ENCODE measurements at places on chromosomes 13 and 19. TPM values are rescaled to one million over a fixed set of nuclear protein-coding genes. Genes with fewer than 3 reads are reported as not detected.

DNA sequence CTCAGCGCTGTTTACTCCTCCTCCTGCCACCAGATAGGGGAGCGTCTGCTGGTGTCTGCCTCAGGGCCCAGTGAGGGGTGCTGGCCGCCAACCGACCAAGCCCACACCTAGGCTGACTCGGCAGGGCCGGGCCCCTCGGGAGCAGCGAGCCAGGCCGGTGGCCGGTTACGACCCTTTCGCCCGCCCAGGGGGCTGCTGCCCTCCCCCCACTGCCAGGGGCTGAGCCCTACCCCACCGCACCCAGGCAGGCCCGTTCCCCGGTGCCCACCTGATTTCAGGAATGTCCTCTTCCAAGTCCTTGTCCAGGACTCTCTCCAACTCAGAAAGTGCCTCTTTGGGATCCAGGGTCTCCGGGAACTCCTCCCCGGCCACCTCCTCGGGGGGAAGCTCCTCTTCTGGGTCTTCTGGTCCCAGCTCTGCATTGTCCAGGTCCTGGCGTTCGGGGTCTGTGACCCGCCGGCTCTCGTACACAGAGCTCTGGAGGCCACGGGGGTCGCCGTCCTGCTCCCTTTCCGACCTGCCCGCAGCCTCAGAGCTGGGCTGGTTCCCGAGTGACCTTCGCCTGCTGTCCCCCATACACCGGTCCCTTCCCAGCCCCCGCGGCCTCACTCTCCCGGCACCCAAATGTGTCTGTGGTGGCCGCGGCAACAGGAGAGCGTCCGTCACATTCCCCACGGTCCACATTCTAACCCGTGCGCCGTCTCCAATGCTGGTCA lies 31.0 kb upstream of the MIER2 start:
- no peaks in the 10 kb centered on the region for H3K4me1 ChIP-seq
- no peak overlapping the region for H3K4me3 ChIP-seq
- peak overlapping the region; percentile 66 for H3K27ac ChIP-seq
- no peak for DNase-seq
- no peaks in the 10 kb centered on the region for H3K36me3 ChIP-seq

DNA sequence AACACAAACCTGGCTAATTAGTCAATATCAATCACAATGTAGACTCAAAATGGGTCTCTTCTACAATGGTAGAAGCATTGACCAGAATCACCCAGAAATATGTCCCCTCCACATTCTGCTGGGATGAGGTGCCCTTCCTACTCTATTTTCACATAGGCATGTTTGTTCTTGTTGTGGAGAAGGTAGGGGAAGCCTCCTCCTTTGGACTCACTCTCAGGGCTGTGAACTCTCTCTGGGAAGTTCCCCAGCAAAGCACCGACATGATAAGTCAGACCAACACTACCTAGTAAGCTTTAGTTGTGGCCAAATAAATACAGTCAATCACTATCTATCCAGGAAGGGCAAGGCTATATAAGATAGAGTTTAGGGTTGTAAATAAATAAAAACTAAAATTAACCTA lies 194.5 kb upstream of the UBL3 start:
- H3K36me3 ChIP-seq, result no peaks in the 10 kb centered on the region
- no peak overlapping the region for H3K27ac ChIP-seq
- no peak overlapping the region for H3K4me3 ChIP-seq
- H3K27me3 ChIP-seq, result no peaks in the 10 kb centered on the region
- DNase-seq, result no peak
- peaks cover 16% of the 10 kb centered on the region for H3K4me1 ChIP-seq

Gene RGS9BP
- total RNA-seq, result not detected

Gene NCAN
- total RNA-seq, result not detected

Measured in activated naive CD8-positive, alpha-beta T cell treated with anti-CD3 and anti-CD28 coated beads for 36 hours (primary cell).